ENCODE measurements at places on chromosomes 3 and 15. TPM values are rescaled to one million over a fixed set of nuclear protein-coding genes. Genes with fewer than 3 reads are reported as not detected.

ARHGEF26 gene
- 0.31 TPM for total RNA-seq

HCN4 gene
- total RNA-seq, result not detected

MUC13 gene
- not detected for total RNA-seq

TGM4 gene
- not detected for total RNA-seq

PHLDB2 gene
- 2.5 TPM for total RNA-seq

MYL3 gene
- not detected for total RNA-seq

FAM43A gene
- 13.4 TPM for total RNA-seq

SEMA5B gene
- not detected for total RNA-seq

SLC9C1 gene
- total RNA-seq, result not detected

CLDN1 gene
- 12.3 TPM for total RNA-seq

GHRL gene
- total RNA-seq, result 0.43 TPM

NR1I2 gene
- 0.25 TPM for total RNA-seq

GOLGA8H gene
- 0.46 TPM for total RNA-seq

SCAMP5 gene
- total RNA-seq, result 1.2 TPM

DNAH12 gene
- total RNA-seq, result 0.21 TPM

CAPN3 gene
- 9.2 TPM for total RNA-seq

FBXL2 gene
- 0.09 TPM for total RNA-seq

GATM gene
- total RNA-seq, result 3.3 TPM

FETUB gene
- total RNA-seq, result not detected

CPNE9 gene
- total RNA-seq, result 0.46 TPM

Measured in activated T-cell treated with anti-CD3 and anti-CD28 coated beads, Interleukin-2, amount 50 U/mL, for 72 hours (primary cell).